T-cell (primary cell): ENCODE measurements at places on chromosomes 11 and 22. TPM values are rescaled to one million over a fixed set of nuclear protein-coding genes. Genes with fewer than 3 reads are reported as not detected.

DNA sequence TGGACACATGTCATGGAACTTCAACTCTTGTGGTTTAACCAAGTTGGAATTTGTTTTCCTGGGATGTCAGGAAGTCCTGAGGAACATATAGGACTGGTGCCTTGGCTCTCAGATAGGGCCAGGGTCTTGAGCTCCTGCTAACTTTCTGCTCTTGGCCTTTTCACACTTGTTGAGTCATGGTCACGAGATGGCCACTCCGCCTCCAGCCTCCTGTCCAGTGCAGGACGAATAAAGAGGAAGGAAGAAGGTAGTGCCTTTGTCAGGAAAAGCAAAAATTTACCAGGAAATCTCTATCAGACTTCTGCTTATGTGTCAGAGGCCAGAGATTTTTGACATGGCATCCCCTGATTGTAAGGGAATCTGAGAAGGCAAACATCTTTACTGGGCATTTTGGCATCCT, 89.1 kb upstream of the ARHGAP20 start:
- no peak for DNase-seq

OR52I2 gene
- not detected for total RNA-seq

INPP5J gene
- 1.1 TPM for total RNA-seq

DNA sequence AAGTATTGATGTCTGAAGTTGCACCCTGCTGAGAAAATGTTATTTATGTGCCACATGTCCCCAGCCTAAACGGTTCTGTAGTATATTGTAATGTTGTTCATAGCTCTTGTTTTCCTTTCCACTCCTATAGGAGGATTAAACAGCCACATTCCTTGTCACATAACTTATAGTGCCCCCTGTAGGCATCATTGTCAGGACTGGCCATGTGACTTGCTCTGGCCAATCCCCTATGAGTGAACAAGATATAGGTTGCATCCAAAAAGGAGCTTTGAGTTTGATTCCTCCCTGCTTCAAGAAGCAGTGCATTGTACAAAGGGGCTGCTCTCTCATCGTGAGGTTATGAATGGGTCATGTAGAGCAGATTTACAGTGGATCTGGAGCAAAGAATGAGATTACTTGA, 717.6 kb upstream of the ANO5 start:
- no peak for DNase-seq

DNA sequence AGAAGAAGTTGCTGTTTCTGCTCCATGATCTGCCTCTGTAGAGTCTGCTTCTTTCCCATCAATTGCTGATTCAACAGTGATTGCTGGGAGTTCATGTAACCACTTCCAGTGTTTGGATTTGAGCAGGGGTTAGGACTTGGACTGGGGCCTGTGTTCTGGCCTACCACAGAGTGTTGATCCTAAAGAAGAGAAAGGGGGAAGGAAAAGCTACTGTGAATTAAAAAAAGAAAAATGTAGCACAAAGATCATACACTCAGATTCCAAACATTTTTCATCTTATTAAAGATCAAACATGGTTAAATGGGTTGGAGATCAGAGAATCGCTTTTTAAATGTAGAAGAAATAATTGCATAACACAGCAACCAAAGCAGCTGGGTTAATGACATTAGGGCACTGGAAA, 67.6 kb upstream of the MTMR2 start:
- no peak for DNase-seq

DNA sequence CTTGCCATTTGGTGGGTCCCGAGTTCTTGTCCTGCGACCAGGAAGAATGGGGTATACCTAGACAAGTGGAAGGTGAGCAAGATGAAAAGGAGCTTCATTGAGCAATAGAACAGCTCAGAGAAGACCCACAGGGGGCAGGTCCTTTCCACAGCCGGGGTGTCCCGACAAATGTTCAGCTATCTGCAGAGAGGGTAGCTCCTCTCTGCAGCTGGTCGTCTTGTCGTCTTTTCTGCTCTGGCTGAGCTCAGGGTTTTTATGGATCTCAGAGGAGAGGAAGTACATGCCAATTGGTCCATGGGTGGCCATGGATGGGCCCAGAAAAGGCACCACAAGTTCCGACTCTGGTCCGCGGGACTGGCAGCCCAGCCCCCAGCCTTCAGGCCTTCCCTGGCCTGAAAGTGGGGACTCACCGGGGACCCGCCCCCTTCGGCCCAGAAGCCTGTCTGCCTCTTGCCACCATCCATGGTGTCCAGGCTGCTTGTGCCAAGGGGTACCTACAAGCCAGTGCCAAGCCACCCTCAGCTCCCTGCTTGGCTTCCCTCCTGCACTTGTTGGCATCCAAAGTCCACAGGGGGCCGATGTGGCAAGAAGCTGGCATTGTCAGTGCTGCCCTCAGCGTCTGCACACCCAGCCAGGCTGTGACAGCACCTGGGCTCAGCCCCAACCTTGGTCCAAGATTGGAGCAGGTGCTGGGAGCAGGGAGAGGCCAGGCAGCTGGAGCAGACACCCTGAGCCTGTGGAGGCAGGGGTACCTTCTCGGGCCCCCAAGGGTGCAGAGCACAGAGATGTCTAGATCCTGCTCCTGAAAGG, 438.9 kb downstream of the TBC1D22A start:
- no peak for DNase-seq

DNA sequence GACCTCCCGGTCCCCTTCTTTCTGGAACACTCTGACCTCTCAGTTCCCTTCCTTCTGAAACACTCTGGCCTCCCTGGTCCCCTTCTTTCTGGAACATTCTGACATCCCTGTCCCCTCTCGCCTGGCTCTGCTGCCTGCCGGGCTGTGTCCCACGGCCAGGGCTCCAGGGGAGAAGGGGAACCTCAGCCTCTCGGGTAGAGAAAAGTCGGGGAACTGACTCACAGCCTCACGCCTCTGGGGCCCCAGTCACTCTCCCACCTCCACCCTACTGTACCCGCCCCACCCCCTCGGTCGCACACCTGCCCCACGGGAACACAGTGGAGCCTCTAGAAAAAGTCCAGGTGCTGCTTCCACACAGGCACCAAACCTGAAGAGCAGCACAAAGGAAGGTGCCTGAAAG, 93.3 kb downstream of the BRD1 start:
- no peak for DNase-seq

- DNase-seq, result no peak
Measured at GRCh38 chr22:20974336-20974955, 7.4 kb downstream of the AIFM3 start.

CD3D gene
- 386 TPM for total RNA-seq

GRCh38 chr11:64186492-64187165, 658 bp downstream of the STIP1 start:
- no peak for DNase-seq

- no peak for DNase-seq
Measured at GRCh38 chr11:70494559-70495350, 96.4 kb downstream of the CTTN start.

C11orf42 gene
- total RNA-seq, result not detected
